ENCODE measurements at places on chromosomes 16 and 17.

GRCh38 chr17:73748508-73748907 is 104.3 kb upstream of the SDK2 start:
- peak; percentile 66 for DNase-seq

GRCh38 chr16:85094812-85095211 is 17.5 kb downstream of the CIBAR2 start:
- DNase-seq = no peak

DNA sequence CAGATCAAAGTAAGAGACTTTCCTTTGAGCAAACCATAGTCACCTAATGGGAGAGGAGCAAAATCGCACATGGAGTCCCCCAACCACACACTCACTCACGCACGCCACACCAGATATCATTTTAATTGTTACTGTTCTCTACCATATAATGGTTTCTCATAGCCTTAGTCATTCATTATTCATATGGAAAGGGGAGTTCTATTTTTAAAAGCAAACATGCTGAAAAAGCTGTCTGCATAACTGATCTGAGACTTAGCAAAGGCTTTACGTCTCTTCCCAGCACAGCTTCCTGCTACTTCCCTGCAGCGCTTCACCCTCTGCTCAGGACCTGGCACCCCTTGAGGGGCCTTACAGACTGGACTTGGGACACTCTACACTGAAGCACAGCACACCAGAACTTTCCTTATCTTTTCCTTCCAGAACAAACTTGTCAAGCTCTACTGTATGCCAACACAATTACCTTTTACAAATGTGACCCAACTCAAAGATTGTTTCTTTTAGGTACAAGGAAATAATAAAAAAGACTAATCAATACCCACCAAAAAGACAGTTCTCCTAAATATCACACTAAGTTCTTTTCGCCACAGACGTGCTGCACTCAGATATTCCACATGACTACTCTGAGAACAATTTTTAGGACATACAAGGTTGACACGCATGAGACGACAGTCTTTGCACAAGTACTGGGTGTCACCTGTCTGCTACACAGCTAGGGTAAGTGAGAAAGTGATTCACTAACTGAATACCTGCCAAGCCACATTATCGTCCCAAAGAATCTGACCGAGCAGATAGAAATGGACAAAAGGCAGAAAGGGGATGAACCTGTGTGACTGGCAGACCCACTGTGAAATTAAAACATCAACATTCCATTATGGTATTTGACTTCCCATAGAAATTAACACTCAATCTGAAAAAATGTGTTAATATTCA is 21.5 kb downstream of the SRP68 start:
- no peak for DNase-seq

DNA sequence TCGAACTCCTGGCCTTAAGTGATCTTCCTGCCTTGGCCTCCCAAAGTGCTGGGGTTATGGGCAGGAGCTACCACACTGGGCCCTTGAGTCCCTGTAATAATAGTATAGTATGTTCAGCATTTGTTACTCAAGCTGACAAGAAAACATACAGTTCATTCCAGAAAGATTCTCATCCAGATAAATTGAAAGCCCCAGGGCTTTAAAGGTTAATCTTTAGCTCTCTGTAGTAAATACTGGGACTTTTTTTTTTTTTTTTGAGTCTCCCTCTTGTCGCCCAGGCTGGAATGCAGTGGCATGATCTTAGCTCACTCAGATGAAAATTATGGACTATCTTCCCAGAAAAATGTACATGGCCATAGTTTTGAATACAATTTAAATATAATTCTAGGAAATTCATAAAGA is 11.0 kb downstream of the BRCA1 start:
- DNase-seq = no peak

DNA sequence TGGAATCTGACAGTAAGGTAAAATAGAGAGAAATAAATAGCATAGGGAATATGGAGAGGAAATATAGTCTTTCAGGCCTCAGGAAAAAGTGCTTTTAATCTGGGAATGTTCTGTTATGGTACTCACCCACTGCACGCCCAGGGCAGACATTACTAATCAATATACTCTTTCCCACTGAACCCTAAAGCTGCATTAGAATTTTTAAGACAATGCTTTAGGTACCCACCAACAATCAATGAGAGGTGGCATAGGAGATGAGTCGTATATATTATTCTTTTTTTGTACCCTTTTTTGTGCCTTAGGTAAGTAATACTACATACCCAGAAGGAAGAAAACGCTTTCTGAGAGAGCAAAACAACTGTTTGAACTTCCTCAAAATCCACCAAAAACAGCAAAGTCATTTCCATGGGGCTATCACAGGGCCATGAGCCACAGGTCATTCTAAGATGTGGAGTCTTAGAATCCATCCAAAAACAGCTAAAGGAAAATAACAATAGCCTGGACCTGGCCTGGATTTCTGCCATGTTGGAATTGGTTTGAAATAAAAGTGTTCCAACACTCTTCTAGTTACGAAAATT is 542.1 kb downstream of the XYLT1 start:
- DNase-seq = no peak

- no peak for DNase-seq
Measured at GRCh38 chr17:41324180-41325075, 8.9 kb upstream of the KRTAP17-1 start.

GRCh38 chr16:11530171-11530940 is 56.4 kb downstream of the LITAF start:
- DNase-seq = no peak

DNA sequence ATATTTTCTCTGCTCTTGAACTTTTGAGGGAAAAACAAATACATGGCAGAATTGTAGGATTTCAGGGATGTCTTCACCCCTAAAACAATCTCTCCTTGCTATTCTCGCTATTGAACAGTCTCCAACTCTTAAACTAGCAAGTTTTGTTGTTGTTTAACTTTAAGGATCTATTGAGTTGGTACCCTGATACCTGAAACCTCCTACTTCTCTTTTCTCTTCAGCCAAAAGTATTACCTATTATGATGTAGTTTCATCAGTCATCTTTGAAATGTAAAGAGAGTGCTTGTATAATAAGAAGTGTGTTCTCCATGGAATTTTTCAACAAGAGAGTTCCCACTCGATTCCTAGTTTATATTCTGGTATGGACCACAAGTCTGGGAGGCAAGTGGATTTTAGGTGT is 211.6 kb upstream of the TBX2 start:
- no peak for DNase-seq

DNA sequence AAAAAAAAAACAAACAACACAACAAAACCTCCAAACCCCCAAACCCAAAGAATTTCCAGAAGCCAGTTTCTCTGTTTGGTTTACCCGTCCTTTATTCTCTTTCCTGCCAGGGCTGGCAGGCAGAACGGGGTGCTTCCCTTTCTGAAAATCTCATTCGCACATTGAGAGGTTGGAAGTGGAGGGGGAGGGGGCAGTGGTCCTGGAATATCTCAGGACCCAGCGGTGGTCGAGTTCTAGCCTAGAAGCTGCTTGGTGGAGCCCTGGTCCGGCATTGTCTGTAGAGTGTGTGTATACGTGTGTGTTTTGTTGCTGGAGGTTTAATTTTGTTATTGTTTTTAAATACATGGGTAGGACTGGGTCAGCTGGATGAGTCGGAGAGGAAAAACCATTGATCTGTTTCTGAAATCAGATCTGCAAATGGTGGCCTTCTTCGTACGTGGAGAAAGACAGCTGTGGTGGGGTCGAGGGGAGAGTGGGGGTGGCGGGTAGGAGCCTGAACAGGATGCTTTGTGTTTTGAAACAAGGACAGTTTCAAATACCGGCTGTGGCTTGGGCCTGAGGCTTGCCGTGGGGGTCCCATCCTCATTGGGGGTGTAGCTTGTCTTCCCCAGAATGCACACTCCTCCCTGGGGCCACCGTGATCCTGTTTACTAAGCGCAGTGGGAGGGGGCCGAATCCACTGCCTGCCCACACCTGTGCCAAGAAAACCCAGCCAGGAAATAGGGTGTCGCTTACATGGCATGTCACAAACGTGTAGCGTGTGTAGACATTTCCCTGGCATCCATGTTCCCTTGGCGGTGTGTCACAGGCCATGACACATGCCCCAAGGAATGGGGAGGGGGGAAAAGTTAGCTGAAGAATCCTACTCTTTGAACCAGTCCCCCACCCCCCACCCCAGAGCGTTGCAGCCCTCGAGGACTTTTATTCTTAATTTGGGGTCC is 1.6 kb downstream of the CMIP start:
- no peak for DNase-seq

- DNase-seq = no peak
Measured at GRCh38 chr17:48871551-48872351, 20.8 kb upstream of the ATP5MC1 start.

GRCh38 chr17:44794851-44795413 is 35.2 kb downstream of the GJC1 start:
- DNase-seq = no peak

GRCh38 chr16:31128711-31129567 is 6.6 kb downstream of the PRSS8 start:
- DNase-seq = peak; percentile 41

GRCh38 chr16:71214746-71215381 is 15.7 kb downstream of the HYDIN start:
- DNase-seq = no peak

GRCh38 chr16:72400257-72401083 is 228.5 kb upstream of the PMFBP1 start:
- DNase-seq = peak; percentile 9

GRCh38 chr17:65243838-65244625 is 106.9 kb downstream of the RGS9 start:
- peak; percentile 56 for DNase-seq

- DNase-seq = peak; percentile 60
Measured at GRCh38 chr16:73196670-73197069, 148.7 kb upstream of the ZFHX3 start.

DNA sequence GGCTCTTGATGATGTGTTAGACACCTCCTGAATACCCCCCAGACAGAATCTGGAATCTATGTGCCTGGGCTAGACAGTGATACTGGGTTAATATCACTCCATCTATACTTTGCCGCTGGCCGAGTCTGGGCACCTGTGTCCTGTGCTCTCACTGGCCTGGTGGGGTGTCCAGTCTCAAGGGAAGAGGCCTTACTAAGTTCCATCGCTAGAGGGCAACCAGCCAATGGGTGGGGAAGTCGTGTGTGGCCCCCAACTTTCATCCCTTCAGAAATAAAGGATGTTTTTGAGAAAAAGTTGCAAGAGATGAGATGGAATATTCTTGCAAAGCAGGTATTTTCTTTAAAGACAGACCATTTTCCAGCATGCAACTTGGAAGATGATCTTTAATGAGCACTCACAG is 1.6 kb upstream of the GLP2R start:
- DNase-seq = no peak
